HFFc6 (cell line): ENCODE measurements at places on chromosomes 12 and 14. TPM values are rescaled to one million over a fixed set of nuclear protein-coding genes. Genes with fewer than 3 reads are reported as not detected.

GRIP1 gene
- 0.76 TPM in 1 of 2 replicates, not detected in the other for total RNA-seq

KRT5 gene
- total RNA-seq = not detected in 3 replicates

COL2A1 gene
- total RNA-seq = not detected in 3 replicates

JKAMP gene
- total RNA-seq = 54.9 to 58.2 TPM (median 57.4 TPM) in 3 replicates

C1S gene
- 22.9 to 30.7 TPM (median 23.5 TPM) in 3 replicates for total RNA-seq

ORAI1 gene
- total RNA-seq = 18.5 to 26.9 TPM (median 22.3 TPM) in 3 replicates

ESPL1 gene
- 7.0 to 14.6 TPM (median 13.5 TPM) in 3 replicates for total RNA-seq

CLEC7A gene
- not detected in 3 replicates for total RNA-seq

ASPG gene
- total RNA-seq = not detected in 3 replicates

SRRM4 gene
- total RNA-seq = not detected in 3 replicates

GDF3 gene
- total RNA-seq = not detected in 3 replicates

DNA sequence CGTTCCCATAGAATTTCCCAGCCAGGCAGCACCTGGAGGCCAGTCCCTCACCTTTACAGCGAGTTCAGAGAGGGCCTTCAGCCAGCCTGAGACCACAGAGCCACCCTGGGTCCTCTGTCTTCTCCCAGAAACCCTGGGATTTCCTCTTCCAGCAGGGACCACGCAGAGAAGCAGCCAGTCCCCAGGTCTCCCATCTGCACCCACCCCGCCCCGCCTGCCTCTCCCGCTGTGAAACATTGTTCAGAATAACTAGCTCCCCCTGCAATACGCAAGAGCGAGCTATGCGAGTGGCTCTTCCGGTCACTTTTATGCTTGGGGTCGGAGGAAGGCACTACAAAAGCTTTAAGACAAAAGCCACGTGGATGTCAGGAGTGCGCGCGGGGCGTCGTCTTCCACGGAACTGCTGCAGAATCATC, 77.8 kb downstream of the SERPINA3 start:
- H3K27ac ChIP-seq = no peak overlapping the region
- no peaks in the 10 kb centered on the region for H3K27me3 ChIP-seq
- H3K4me3 ChIP-seq = no peak overlapping the region

GRCh38 chr14:28652782-28653181, 113.8 kb upstream of the FOXG1 start:
- peaks cover 1% of the 10 kb centered on the region; the same call in 1 of the 2 replicates for H3K27me3 ChIP-seq
- H3K4me1 ChIP-seq = no peaks in the 10 kb centered on the region
- H3K36me3 ChIP-seq = no peaks in the 10 kb centered on the region
- no peak overlapping the region for H3K27ac ChIP-seq
- DNase-seq = no peak
- no peak overlapping the region for H3K4me3 ChIP-seq

DNA sequence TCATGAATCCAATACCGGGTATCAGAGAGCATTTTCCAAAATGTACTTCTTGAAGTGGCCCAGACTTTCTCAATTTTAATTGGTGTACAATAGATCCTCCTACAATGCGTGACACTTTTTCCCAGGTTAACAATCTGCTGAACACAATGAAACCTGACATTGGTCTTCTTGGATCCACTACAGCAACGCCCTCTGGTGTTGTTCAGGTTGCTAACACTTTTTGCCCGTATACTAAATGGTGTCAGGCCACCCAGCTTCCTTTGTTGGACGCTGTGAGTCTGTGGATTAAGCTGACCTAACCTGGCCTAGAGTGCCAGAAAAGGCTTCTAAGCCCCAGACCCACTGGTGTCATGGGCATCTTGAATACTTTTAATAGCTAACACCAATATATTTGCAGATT, 89.2 kb downstream of the KCNK10 start:
- no peaks in the 10 kb centered on the region for H3K36me3 ChIP-seq
- H3K27me3 ChIP-seq = no peaks in the 10 kb centered on the region; the same call in 1 of the 2 replicates
- no peak overlapping the region for H3K4me3 ChIP-seq
- H3K4me1 ChIP-seq = no peaks in the 10 kb centered on the region
- DNase-seq = no peak

GRCh38 chr12:10716704-10717315, 6.3 kb downstream of the YBX3 start:
- peak; percentile 84 for DNase-seq
- H3K27me3 ChIP-seq = peaks cover 2% of the 10 kb centered on the region
- H3K4me1 ChIP-seq = peaks cover 61% of the 10 kb centered on the region
- peak overlapping the region; percentile 86 for H3K27ac ChIP-seq

GRCh38 chr12:113221997-113222729, 899 bp downstream of the TPCN1 start:
- H3K4me1 ChIP-seq = peaks cover 36% of the 10 kb centered on the region
- peak overlapping the region; percentile 92 for H3K4me3 ChIP-seq
- peaks cover 7% of the 10 kb centered on the region; the same call in 1 of the 2 replicates for H3K27me3 ChIP-seq
- no peaks in the 10 kb centered on the region for H3K36me3 ChIP-seq
- peak overlapping the region; percentile 89 for H3K27ac ChIP-seq

DNA sequence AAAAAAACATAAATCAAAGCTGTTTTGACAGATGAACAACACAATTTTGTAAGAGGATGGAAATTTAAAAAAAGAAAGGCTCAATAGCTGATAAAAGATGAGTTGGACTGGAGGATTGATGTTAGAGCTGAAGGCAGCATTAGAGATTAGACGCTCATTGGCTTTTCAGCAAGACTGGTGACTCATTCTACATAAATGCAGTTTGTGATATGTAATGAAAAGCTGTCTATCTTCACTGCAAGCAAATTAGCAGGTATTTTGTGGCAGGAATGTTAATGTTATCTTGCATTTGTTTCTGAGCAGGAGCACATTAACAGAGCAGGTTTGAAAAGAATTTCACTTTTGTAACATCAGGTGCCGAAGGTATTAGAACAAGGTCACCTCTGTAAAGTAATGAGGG, 442.7 kb upstream of the NOVA1 start:
- H3K36me3 ChIP-seq = no peaks in the 10 kb centered on the region
- H3K27ac ChIP-seq = no peak overlapping the region
- no peaks in the 10 kb centered on the region for H3K4me1 ChIP-seq

GRCh38 chr12:124509676-124510300, 57.6 kb downstream of the NCOR2 start:
- peak; percentile 71 for DNase-seq
- peak overlapping the region; percentile 73 for H3K27ac ChIP-seq
- H3K36me3 ChIP-seq = peaks cover 6% of the 10 kb centered on the region; the same call in 1 of the 2 replicates
- H3K4me1 ChIP-seq = peaks cover 85% of the 10 kb centered on the region
- H3K4me3 ChIP-seq = peak overlapping the region; percentile 24
- H3K27me3 ChIP-seq = no peaks in the 10 kb centered on the region; the same call in 1 of the 2 replicates

DNA sequence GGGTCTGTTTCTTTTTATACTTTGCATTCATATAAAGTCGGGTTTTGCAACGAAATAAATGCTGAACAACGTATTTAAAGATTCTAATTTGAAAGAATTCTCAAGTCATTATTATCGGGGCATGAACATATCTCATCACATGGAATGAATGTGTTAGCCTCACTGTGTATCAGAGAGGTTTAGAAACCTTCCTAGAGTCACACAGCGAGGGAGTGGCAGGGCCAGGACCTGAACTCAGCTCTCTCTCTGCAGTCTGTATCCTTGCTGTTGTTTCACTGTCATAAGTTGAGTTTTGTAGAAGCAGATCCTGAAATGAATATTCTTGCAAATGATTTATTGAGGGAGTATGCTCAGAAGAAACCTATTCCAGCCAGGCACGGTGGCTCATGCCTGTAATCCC, 209.2 kb upstream of the NOS1 start:
- no peak overlapping the region for H3K4me3 ChIP-seq
- DNase-seq = no peak
- no peaks in the 10 kb centered on the region; the same call in 1 of the 2 replicates for H3K36me3 ChIP-seq

DNA sequence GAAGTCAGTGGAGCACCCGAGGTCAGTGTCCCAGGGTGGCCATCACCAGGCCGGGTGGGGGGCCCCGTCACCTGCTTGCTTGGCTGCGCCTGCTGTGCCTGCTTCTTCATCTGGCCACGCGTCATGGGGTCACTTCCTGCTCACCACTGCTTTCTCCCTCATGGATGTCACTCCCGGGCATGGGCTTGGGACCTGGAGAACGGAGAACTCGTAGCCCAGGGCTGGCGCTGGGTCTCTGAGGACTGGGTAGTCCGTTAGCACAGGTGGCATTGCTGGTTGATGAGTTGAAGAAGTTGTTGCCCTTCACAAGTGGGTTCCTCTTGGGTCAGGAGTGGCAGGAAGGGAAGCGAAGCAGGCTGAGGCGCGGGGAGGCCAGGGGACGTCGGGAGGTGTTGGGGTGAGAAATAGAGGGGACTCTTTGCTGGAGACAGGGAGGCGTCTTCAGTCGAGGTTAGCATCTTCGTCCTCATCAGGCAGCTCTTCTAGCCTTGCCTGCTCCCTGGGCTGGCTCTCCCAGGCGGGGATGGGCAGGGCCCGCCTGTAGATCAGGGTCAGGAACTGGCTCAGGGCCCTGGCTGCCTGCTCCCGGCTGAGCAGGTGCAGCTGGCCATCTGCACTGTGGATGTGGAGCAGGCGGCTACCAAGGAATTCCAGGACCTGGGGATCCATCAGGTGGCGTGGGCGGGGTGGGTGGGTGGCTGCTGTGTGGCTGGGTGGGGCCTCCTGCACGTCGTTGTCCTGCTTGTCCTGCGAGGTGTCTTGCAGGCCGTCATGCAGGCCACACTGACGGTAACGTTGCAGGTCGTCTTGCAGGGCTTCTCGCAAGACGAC, 23.0 kb downstream of the RTL1 start:
- H3K4me1 ChIP-seq = peaks cover 2% of the 10 kb centered on the region; the same call in 1 of the 2 replicates
- peaks cover 31% of the 10 kb centered on the region for H3K36me3 ChIP-seq
- H3K27me3 ChIP-seq = peaks cover 20% of the 10 kb centered on the region
- DNase-seq = no peak
- H3K27ac ChIP-seq = no peak overlapping the region; the same call in 1 of the 2 replicates
- H3K4me3 ChIP-seq = no peak overlapping the region; the same call in 1 of the 2 replicates

GRCh38 chr14:51821822-51822221, 38.6 kb upstream of the GNG2 start:
- no peaks in the 10 kb centered on the region; the same call in none of the 2 replicates for H3K27me3 ChIP-seq
- H3K4me1 ChIP-seq = peaks cover 18% of the 10 kb centered on the region
- peak; percentile 18 for DNase-seq
- no peak overlapping the region for H3K4me3 ChIP-seq
- no peak overlapping the region for H3K27ac ChIP-seq

- peaks cover 5% of the 10 kb centered on the region for H3K27me3 ChIP-seq
- no peaks in the 10 kb centered on the region for H3K36me3 ChIP-seq
- H3K27ac ChIP-seq = peak overlapping the region; percentile 17; the same call in 1 of the 2 replicates
- H3K4me1 ChIP-seq = peaks cover 42% of the 10 kb centered on the region
- no peak overlapping the region for H3K4me3 ChIP-seq
- peak; percentile 33 for DNase-seq
These were observed 27.8 kb downstream of the PELI2 start for GRCh38 chr14:56145965-56146364.

DNA sequence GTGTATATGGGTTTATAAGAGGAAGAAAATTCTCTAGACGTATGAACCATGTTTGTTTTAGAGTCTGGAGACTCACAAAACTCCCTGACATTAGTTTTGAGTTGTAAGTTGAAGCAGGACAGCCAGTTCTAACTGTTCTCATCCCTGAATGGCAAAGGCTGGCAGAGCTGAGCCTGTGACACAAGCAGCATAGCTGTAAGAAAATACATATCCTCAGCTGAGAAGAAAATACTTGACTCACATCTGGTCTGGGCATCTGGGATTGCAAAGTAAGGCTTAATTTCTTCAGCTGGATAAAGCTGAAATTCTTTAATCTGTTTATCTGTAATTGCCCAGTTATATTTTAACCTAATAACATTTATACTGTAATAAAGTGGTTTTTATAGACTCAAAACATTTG, 156.3 kb downstream of the PELI2 start:
- no peak overlapping the region for H3K27ac ChIP-seq
- no peaks in the 10 kb centered on the region for H3K36me3 ChIP-seq
- no peaks in the 10 kb centered on the region for H3K27me3 ChIP-seq
- no peak overlapping the region for H3K4me3 ChIP-seq
- DNase-seq = no peak

DNA sequence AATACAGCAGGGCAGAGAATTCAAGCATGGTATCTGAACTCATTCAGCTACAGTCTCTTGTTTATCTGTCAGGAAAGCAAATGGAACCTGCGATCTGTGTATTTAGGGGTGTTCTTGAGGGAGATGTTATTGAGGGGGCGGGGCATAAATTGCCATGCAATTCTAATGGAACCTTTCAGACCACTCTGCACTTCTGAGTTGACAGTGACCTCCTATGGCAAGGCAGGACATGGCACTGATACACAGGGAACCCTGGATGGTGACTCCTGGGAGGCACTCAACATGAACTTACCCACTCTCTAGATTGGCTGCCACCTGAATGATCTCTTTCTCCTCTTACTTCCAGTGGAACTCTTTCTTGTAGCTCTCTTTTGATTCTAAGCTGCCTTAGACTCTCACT, 787.3 kb downstream of the VRK1 start:
- no peaks in the 10 kb centered on the region for H3K27me3 ChIP-seq
- no peak for DNase-seq
- no peak overlapping the region for H3K4me3 ChIP-seq
- H3K36me3 ChIP-seq = no peaks in the 10 kb centered on the region

DNA sequence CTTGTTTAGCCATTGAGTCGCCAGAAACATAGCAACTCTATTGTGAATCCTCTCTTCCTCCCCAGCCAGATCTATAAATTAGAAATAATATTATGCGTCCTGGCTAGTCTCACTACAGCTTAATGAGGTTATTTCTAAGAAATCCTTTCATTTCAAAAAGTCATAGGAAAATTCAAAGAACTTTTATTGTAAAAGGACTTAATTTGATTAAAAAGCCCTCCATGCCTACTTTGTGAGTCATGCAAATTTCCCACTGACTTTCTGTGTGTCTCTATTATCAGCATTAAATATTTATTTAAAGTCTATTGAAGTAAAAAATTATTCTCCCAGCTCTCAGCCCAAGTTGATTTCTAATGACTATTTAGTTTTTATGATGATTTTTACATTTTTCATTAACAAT, 160.7 kb downstream of the PHLDA1 start:
- no peak overlapping the region for H3K4me3 ChIP-seq
- no peaks in the 10 kb centered on the region for H3K36me3 ChIP-seq
- peaks cover 15% of the 10 kb centered on the region for H3K4me1 ChIP-seq
- no peak for DNase-seq
- no peaks in the 10 kb centered on the region; the same call in 1 of the 2 replicates for H3K27me3 ChIP-seq

DNA sequence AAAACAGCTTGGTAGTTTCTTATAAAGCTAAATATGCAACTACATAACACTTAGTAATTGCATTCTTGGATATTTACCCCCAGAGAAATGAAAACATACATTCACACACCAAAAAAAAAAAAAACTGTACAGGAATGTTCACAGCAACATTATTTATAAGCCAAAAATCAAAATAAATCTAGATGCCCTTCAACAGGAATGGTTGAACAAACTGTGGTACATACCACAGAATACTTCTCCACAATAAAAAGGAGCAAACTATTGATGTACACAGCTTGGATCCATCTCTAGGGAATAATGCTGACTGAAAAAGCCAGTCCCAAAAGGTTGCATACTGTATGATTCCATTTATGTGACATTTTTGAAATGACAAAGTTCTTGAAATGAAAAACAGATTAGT, 62.1 kb upstream of the SLC38A4 start:
- H3K4me3 ChIP-seq = no peak overlapping the region
- no peak overlapping the region for H3K27ac ChIP-seq
- H3K36me3 ChIP-seq = no peaks in the 10 kb centered on the region
- H3K27me3 ChIP-seq = no peaks in the 10 kb centered on the region
- no peak for DNase-seq

GRCh38 chr14:95943699-95944098, 67.1 kb downstream of the TUNAR start:
- no peak overlapping the region for H3K4me3 ChIP-seq
- H3K36me3 ChIP-seq = no peaks in the 10 kb centered on the region
- H3K27me3 ChIP-seq = peaks cover 1% of the 10 kb centered on the region; the same call in 1 of the 2 replicates
- no peaks in the 10 kb centered on the region for H3K4me1 ChIP-seq
- DNase-seq = no peak

- H3K4me3 ChIP-seq = no peak overlapping the region
- no peaks in the 10 kb centered on the region for H3K27me3 ChIP-seq
- peaks cover 74% of the 10 kb centered on the region for H3K4me1 ChIP-seq
- no peak for DNase-seq
- H3K27ac ChIP-seq = no peak overlapping the region
These were observed 19.9 kb upstream of the NEDD1 start for GRCh38 chr12:96886998-96887677.

GRCh38 chr12:103401421-103401820, 94.3 kb downstream of the C12orf42 start:
- peaks cover 2% of the 10 kb centered on the region; the same call in 1 of the 2 replicates for H3K27me3 ChIP-seq
- DNase-seq = no peak
- no peaks in the 10 kb centered on the region for H3K4me1 ChIP-seq
